ENCODE measurements at places on chromosomes 6 and 20. TPM values are rescaled to one million over a fixed set of nuclear protein-coding genes. Genes with fewer than 3 reads are reported as not detected.

The KIAA0408 gene
- 107 TPM for total RNA-seq

The EDN3 gene
- 0.82 TPM for total RNA-seq

The BMP7 gene
- total RNA-seq = 9.4 TPM

The CARMIL1 gene
- total RNA-seq = 32.6 TPM

The CRISP3 gene
- under 0.01 TPM for total RNA-seq

All from frontal cortex (tissue), 4 donors.